ENCODE measurements at places on chromosomes 7 and 10.

GRCh38 chr10:24404567-24404966 is 195.6 kb downstream of the KIAA1217 start:
- DNase-seq, result no peak

DNA sequence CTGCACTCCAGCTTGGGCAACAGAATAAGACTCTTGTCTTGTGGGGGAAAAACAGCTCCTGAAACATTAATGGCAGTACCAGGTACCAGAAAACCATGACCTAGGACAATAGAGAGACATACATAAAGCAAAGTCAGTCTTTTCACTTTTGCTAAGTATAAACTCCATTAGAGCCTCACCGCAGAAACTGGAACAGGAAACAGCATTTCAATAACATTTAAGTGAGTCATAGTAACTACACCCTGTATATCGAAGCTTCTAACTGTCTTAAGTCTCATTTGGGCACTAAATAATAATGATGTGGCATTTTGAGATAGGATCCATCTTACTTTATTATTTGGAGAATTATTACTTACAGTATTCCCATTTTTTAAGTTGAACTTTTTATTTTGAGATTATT is 517.8 kb upstream of the CELF2 start:
- DNase-seq, result no peak

DNA sequence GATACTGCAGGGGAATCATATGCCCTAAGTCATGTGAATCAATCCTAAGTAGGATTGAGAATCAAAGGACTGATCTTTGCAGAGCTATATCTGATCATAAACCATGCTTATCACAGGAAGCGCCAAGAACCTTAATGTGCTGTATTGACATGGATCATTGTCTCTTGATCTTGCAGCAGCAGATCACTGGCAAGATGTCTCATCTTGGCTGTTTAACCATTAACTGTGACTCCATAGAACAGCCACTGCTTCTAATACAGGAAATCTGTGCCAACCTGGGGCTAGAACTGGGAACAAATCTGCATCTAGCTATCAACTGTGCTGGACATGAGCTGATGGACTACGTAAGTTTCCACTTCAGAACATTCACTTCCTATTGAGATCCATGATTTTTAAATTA is 21.6 kb downstream of the ENO4 start:
- DNase-seq, result no peak

GRCh38 chr10:52232561-52233350 is 81.3 kb upstream of the DKK1 start:
- DNase-seq, result peak; percentile 57

DNA sequence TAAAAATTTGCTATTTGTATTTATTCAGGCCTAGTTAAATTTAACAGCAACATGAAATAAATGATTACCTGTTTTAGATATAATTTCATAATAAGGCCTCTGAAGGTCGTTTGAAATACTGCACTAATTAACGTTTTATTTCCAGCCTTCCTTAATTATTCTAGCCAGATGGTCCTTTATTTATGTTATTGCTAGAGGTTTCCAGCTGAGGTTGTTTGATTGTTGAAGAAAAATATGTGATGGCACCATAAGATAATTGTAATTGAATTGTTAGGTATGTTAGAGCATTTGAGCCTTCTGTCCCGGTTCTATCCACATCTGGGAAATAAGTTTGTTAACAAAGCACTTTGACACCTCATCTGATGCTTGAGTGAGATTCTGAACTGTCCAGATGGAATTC is 556.1 kb downstream of the ATRNL1 start:
- no peak for DNase-seq

GRCh38 chr10:128063736-128064107 is 62.5 kb downstream of the MKI67 start:
- DNase-seq, result peak; percentile 76

DNA sequence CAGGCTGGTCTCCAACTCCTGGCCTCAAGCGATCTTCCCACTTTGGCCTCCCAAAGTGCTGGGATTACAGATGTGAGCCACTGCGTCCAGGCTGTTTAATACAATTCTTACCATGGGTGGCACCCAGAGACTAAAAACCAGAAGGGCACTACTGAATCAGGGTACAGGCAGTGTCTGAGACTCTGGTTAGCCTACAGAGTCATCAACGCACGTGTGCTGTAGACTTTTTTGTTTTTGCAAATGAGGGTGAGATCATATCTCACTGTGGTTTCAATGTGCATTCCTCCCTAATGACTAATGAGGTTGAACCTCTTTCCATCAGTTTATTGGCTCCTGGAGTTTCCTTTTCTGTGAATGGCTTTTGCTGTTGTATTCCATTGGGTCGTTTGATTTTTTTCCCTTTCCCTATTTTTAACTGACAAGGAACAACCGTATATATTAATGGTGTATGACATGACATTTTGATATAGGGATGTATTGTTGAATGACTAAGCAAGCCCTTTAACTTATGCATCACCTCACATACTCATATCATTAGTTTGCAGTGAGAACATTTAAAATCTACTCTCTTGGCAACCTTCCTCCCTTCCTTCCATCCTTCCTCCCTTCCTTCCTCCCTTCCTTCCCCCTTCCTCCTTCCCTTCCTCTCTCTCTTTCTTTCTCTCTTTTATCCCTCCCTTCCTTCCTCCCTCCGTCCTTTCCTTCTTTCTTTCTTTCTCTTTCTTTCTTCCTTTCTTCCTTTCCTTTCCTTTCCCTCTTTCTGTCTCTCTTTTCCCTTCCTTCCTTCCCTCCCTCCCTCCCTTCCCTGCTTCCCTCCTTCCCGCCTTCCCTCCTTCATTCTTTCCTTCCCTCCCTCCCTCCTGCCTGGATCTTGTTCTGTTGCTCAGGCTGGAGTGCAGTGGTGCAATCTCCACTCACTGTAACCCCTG is 9.3 kb upstream of the TMEM270 start:
- DNase-seq, result peak; percentile 55

DNA sequence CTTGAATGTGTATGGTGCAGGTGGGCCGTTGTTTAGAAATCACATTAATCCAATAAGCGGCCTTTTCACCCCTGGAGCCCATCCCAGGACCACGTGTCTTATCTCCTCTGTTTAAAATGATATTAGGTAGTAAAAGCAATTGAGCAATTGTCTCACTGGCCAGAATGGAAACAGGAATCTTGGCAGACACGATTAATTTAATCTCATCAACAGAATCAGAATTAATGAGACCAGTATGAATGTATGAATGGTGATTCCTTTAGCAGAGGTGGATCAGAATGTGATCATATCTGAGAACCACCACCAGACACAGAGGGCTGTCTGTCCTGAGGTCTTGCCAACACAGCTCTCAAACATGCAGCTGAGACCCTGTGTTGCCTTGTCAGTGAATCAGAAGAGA is 1591.4 kb downstream of the REEP3 start:
- DNase-seq, result no peak

DNA sequence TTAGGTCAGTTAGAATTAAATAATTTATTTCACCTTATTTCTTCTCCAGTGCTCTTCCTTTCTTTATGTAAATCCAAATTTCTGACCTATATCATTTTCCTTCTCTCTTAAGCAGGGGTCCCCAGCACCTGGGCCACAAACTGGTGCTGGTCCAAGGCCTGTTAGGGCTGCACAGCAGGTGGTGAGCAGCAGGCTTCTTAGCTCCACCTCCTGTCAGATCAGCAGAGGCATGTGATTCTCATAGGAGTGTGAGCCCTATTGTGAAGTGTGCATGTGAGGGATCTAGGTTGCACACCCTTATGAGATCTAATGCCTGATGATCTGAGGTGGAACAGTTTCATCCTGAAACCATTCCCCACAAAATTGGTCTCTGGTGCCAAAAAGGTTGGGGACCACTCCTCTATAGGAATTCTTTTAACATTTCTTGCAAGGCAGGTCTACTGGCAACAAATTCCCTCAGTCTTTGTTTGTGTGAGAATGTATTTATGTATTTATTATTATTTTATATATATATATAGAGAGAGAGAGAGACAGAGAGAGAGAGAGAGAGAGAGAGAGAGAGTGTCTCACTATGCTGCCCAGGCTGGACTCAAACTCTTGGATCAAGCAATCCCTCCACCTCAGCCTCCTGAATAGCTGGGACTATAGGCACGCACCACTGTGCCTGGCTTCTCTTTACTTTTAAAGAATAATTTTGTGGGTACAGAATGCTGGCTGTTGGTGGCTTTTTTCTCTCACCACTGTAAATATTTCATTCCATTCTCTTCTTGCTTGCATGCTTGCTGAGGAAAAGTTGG is 4.3 kb upstream of the ABCC2 start:
- peak; percentile 21 for DNase-seq

DNA sequence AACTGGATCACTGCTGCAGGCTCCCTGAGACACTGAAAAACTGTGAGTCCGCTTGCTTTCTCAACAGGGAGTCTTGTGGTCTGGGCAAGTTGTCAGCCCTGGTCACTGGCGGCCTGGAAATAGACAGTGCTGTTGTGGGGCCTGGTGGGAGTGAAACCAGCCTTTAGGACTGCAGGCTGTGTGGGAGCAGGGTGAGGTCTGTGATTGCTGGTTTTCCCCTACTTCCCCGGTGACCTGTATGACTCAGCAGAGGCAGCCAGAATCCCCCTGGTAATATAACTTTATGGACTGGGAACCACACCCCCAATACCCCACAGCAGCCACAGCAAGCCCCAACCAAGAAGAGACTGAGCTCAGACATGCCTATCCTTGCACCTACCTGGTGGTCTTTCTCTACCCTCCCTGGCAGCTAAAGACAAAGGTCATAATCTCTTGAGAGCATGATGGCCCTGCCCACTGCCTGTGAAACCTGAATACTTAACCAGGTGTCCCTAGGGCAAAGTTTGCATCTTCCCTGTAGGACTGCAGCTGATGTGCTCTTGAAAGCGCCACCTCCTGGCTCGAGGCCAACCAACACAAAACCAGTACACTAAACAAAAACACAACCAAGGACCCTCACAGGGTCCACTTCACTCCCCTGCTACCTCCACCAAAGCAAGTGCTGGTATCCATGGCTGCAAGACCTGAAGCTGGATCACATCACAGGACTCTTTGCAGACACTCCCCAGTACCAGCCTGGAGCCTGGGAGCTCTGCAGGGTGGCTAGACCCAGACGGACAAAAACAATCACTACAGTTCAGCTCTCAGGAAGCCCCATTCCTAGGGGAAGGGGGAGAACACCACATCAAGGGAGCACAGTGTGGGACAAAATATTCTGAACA is 7.2 kb upstream of the ADAM22 start:
- peak; percentile 67 for DNase-seq

- DNase-seq, result no peak
Measured at GRCh38 chr7:137381045-137381444, 37.5 kb upstream of the PTN start.

DNA sequence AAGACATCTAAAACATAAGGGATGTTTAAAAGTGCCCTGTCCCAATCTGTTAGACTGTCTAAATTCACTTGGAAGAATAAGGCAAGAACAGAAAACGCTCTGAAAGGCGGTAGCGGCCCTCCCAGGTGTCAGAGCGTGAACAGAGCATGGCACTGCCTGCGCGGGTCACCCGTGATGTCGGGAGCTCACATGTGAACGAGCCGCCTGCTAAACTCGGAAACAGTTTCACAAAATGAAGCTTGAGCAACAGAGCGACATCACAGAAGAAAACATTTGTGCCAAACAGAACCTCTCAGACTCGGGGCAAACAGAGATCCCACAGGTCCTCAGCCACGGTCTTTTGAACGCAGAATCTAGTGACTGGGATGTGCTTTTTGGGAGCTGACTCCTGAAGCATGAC is 12.8 kb downstream of the BRI3 start:
- DNase-seq, result no peak

DNA sequence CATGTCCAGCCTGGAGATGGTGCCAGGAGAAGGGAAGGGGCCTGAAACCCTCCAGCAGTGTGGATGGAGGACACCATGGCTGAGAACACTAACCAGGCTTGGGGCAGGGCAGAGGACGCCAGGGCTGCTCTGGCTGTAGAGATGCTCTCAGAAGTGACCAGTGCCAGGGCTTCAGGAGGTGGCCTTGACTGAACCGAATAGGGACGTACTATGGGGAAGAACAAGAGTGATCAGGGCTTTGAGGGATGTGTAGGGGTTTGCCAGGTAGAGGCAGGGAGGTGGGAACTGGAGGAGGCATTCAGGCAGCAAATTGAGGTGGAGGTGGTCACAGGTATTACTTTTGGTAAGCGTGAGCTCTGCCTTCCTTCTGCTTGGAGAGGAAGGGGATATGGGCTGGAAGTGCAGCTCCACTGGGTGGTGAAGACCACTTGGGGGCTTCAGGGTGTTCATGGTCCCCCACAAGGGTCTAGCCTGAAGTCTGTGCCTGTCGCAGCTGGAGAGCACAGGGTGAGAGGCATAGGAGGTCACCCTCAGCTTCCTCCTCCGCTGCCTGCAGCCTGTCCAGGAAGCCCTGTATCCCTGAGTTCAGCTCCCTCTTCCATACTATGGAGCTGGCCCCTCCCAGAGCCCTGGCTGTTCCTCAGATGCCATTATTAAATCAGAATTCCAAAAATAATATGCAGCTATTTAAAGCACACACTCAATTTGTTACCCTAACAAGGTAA is 27.8 kb downstream of the ADCY1 start:
- DNase-seq, result no peak

GRCh38 chr7:117008886-117009531 is 55.7 kb downstream of the ST7 start:
- DNase-seq, result peak; percentile 59

DNA sequence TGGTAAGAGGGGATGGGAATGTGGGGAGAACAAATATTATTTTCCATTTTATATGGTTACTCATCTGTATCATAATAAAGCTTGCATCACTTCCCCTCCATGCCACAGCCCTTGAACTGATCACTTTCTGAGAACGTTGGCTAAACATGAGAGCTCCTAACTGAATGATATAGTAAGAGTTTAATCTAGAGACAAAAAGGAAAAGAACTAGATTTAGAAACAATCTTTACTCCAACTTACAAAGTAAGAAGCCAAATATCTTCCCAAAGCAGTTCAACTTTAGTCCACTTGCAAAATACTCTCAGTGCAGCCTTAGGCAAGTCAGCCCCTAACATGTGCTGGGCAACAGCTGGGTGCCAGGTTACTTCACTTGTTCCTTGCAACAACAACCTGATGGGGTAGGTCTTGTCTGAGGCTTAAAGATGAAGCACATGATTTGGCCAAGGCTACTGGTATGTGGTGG is 20.3 kb downstream of the SMURF1 start:
- peak; percentile 40 for DNase-seq

GRCh38 chr10:97737770-97738265 is 890 bp downstream of the ZFYVE27 start:
- no peak for DNase-seq

GRCh38 chr10:17527514-17528146 is 73.2 kb upstream of the ST8SIA6 start:
- DNase-seq, result no peak

Measured in suppressor macrophage (primary cell).